ENCODE measurements at places on chromosomes 3 and 15. TPM values are rescaled to one million over a fixed set of nuclear protein-coding genes. Genes with fewer than 3 reads are reported as not detected.

The PLA2G4D gene
- total RNA-seq: not detected

The SKOR1 gene
- 0.05 TPM for total RNA-seq

The KCNMB3 gene
- 1.7 TPM for total RNA-seq

The GHSR gene
- total RNA-seq: not detected

The ANKUB1 gene
- total RNA-seq: not detected

The RARRES1 gene
- total RNA-seq: 6.8 TPM

The UBL7 gene
- total RNA-seq: 40.7 TPM

The ASB14 gene
- not detected for total RNA-seq

The SUMF1 gene
- total RNA-seq: 21.0 TPM

The VGLL3 gene
- 12.1 TPM for total RNA-seq

All from A549 treated with Hydrocortisone at 1 μM for 4 hours (cell line).